ENCODE measurements at places on chromosomes 6 and 20. TPM values are rescaled to one million over a fixed set of nuclear protein-coding genes. Genes with fewer than 3 reads are reported as not detected.

GRCh38 chr6:65633501-65633900 is 73.5 kb downstream of the EYS start:
- H3K27ac ChIP-seq, result no peak overlapping the region
- no peak overlapping the region for H3K4me3 ChIP-seq
- no peaks in the 10 kb centered on the region for H3K27me3 ChIP-seq
- DNase-seq, result no peak

DNA sequence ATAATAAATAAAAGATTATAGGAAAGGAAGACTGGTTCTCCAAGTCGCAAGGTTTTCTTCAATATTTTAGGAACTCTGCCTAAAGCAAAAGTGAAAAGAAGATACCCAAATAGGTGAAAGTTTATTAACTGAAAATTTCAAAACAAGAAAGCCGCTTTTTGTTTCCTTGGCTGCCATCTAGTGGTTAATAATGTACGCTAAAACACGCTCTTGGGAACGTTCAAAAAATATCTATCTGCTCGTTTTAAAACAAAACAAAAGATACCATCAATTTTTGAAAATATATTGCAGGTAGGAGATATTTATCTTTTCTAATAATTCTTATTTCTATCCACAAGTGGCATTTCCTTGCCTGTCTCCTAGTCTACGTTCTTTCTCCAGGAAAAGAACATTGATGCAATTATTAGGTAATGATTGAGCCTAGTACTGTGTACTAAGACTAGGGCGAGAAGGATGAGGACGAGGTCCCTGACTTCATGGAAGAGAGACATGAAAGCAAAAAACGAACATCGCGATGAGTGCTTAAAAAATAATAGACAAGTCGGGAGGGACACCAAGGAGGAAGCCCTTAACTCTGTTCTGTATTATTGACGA is 97.2 kb downstream of the SPTLC3 start:
- no peaks in the 10 kb centered on the region for H3K36me3 ChIP-seq
- no peaks in the 10 kb centered on the region for H3K27me3 ChIP-seq
- H3K27ac ChIP-seq, result no peak overlapping the region
- no peak overlapping the region for H3K4me3 ChIP-seq

DNA sequence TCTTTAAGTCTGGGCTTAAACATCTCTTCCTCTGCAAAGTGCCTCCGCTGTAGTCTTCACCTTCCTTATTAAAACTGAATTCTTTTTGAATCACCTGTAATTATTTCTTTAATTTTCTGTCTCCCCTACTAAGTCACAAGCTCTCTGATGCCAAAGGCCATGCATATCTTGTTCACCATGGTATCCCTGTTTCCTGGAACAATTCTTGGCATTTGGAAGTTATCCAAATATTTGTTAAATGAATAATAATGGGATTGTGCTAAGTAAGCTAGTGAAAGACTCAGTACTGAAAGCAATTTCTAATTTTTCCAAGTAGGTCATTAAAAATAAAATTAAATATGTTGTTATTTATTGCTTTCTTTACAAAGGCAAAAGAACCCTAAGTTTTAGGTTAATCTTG is 12.2 kb downstream of the SNAP91 start:
- H3K27me3 ChIP-seq, result no peaks in the 10 kb centered on the region
- H3K4me3 ChIP-seq, result no peak overlapping the region
- peak; percentile 93 for DNase-seq
- H3K4me1 ChIP-seq, result peaks cover 12% of the 10 kb centered on the region

Gene POPDC3
- 1.7 TPM for total RNA-seq

Gene COMMD7
- total RNA-seq, result 58.8 TPM

Gene CASS4
- total RNA-seq, result not detected

Gene MOCS1
- total RNA-seq, result 10.3 TPM

Gene KIAA0408
- not detected for total RNA-seq

Measured in endothelial cell of umbilical vein (primary cell).